Activated naive CD4-positive, alpha-beta T cell treated with anti-CD3 and anti-CD28 coated beads, Interleukin-2, amount 10 ng/mL, durations not matched to agents 7 days and 5 days (primary cell): ENCODE measurements at places on chromosomes 5 and 9.

- DNase-seq = no peak
Observed at GRCh38 chr5:6949230-6949629, 236.0 kb downstream of the TENT4A start.

DNA sequence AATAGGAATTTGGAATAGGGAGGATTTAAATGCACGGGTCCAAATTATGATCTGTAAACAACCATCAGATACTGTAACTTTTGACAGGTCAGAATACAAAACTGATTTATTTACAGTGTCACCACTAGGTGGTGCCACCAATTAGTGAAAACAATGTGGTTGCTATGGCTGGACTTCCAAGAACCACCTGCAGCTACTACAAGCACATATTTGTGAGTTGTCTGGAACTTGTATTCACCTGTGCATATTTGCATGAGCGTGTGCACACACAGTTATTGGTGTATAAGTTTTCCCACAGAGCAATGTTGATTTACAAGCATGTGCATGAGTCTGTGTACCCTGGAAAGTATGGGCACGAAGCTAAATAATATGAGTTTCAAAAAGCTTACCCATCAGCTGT lies 3.0 kb upstream of the HRCT1 start:
- peak; percentile 54 for DNase-seq

DNA sequence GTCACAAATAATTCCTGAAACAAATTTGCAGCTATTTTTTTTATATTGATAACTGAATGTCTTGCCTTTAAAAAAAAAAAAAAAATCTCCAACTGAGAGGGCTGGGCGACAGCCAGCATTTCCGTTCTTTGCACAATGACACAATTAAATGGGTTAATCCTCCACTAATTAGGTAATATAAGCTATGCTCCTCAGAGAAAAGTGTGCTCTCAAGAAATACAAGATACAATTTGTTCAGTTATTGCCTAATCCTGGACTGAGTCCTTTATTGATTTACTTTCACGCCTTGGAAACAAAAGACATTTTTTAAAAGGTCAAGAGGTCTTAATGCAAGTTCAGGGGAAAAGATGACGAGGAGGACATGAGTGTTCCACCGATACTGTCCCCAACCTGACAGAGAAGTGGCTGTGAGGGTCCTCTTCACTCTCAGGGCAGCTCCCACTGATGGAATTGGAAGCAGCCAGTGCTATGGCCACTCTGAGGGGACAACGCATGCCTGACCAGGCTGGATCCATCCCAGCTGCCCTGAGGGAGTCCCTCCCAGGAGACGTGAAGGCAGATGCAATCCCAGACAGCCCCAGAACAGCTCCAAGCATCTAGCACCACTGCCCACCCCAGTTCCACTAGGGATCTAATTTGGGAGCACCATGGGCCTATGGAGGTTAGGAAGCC lies 220.7 kb downstream of the GNA14 start:
- no peak for DNase-seq

- DNase-seq = no peak
Observed at GRCh38 chr9:78396087-78396486, 99.2 kb downstream of the PSAT1 start.

GRCh38 chr5:14209222-14209822 lies 66.2 kb downstream of the TRIO start:
- no peak for DNase-seq

DNA sequence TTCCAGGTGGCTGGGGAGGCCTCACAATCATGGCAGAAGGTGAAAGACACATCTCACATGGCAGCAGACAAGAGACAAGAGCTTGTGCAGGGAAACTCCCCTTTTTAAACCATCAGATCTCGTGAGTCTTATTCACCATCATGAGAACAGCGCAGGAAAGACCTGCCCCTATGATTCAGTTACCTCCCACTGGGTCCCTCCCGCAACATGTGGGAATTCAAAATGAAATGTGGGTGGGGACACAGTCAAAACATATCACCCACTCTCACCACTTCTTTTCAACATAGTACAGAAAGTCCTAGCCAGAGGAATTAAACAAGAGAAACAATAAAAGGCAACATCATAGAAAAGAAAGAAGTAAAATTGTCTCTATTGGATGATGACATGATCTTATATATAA lies 223.4 kb upstream of the SLC24A2 start:
- DNase-seq = no peak

- DNase-seq = no peak
Observed at GRCh38 chr5:96054311-96055030, 92.8 kb upstream of the ELL2 start.

DNA sequence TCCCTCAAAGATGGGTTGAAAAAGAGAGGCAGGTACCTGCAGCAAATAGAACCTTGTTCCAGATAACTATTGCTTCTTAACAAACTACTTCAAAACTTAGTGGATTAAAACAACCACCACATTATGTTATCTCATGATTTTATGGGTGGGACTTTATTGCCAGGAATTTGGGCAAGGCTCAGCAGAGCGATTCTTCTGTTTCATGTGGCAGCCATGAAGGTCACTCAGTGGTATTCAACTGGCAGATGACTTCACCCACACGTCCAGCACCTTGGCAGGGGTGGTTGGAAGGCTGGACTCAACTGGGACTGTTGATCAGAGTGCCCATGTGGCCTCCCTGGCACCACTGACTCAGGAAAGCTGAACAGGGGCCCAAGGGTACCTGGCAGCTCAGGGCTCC lies 112.0 kb downstream of the HSD17B3 start:
- DNase-seq = no peak

GRCh38 chr5:159426694-159427093 lies 96.4 kb upstream of the IL12B start:
- no peak for DNase-seq

DNA sequence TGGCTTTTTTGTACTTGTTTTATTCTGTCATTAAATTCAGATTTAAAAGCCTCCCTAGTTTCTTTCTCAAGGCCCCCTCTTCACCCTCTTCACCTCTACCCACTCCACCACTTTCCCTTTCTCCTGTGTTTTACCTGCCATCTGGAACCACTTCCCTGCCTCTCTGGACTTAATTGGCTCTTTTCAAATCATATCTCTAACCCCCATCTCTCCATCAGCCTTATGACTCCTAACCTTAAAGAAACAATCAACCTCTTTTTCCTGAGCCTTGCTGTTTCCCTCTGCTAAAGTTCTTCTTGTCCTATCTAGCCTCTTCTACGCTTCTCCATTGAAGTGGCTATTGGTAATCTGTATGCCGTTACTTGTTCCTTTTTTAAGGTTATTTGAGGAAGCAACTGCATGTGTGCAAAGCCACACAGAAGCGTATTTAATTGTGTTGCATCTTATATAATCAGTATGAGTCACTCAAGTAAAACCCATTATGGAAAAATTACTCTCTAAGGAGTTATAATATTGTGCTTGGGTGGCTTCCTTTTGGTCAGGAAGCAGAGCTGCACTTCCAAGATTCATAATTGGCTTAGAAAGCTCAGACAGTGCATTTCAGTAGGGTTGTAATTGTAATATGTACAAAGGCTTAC lies 653.6 kb upstream of the ITGA1 start:
- no peak for DNase-seq

DNA sequence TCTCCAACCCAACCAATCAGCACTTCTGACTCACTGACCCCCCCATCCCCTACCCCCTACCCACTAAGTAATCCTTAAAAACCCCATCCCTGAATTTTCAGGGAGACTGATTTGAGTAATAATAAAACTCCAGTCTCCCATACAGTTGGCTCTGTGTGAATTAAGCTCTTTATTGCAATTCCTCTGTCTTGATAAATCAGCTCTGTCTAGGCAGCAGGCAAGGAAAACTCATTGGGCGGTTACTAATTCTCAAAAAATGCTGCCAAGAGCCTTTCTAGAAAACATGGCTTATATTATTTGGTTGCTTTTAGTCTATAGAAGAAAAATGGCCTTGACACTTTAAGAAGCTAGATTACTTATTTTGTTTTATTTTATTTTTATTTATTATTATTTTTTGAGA lies 131.7 kb downstream of the SUSD1 start:
- DNase-seq = no peak

- DNase-seq = no peak
Observed at GRCh38 chr5:172635038-172635437, 6.0 kb upstream of the NEURL1B start.

- peak; percentile 83 for DNase-seq
Observed at GRCh38 chr5:158812408-158812807, 287.3 kb downstream of the EBF1 start.

GRCh38 chr9:88748566-88749261 lies 213.7 kb downstream of the NXNL2 start:
- DNase-seq = no peak

- DNase-seq = no peak
Observed at GRCh38 chr9:123005964-123006363, 27.5 kb upstream of the GPR21 start.

DNA sequence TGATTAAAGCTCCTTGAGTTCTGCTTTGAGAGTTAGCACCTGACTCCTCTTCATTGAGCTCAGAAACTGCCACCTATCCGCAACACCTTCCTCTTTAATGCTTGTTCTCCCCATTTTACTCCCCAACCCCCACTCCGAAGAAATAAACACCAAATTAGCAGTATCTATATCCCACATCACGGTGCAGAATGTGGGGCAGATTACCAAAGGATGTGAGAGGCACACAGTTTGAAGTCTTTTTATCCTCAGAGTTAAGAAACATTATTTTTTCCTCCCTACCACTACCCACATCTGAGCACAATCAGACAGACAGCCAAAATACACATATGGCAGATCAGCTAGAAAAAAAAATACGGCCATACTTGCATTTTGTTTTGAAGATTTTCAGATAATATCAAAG lies 26.1 kb upstream of the IL7R start:
- peak; percentile 64 for DNase-seq

- DNase-seq = no peak
Observed at GRCh38 chr5:124847907-124848306, 101.5 kb upstream of the ZNF608 start.

DNA sequence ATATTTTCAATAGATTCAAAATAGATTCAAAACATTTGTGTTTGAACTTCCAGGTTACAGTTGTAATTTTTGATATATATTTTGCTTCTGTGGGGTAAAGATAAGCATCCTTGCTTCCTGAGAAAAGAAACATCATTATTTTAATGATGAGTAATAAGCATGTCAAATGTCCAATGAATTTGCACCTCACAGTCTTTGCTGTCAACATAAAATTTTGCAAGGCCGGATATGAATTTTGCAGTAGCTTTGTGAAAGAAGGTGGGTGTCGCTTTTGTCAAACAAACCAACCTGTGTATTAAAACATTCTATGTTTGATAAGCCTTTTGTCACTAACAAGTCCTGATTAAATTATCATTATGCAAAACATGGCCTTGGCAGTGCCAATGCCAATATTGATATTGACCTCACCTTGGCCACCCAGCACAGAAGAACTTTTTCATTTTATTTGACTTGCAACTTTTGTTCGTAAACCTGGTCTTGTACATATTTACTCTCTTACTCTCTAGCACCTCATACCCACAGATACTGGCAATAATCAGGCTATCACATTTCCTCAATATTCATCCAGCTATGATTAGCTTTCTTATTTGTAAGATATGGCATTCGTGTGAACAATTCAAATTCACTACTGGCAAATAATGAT lies 645.0 kb upstream of the KLF4 start:
- DNase-seq = no peak

DNA sequence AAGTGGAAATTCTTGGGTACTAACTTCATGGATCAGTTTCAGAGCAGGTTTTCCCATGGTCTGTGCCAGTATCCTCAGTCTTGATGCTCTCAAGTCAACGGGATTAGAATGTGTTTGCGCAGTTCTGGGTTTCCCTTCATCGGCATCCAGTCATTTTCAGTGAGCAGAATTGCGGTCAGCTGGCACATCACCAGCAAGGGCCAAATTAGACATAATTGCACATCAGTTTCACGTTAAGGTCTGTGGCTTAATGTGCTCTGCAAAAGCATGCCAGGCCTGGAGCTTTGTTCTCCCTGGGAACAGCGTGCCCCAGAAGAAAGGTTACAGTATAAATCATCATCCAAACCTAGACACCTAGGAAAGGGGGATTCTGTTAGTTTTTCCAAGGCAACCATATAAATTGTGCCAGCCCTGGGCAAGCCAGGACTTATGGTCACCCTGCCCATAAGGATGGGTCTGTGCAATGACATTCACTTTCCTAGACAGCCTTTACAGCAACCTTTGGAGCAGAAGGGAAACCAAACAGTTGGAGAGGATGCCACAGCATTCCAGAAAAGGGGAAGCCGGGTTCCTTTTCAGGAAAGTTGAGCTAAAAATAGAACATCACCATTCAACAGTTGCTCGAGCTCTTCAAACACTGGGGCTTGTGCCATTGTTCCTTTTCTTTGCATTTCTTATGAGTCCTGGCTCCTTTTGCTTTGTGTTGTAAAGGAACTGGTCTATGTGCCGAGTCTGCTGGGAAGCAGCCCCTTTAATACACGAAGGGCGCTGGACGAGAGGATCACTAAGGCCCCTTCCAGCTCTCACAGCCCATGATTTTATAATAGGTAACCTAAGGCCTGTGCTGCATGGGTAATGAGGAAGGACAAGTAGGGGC lies 23.1 kb downstream of the IQGAP2 start:
- DNase-seq = no peak
